D721Med (cell line): ENCODE measurements at places on chromosomes 16 and 17.
A peak's percentile ranks its signal among the peaks of the same experiment; 100 is the strongest.

GRCh38 chr16:75039941-75040340 lies 41.1 kb downstream of the ZNRF1 start:
- DNase-seq = no peak

GRCh38 chr17:68052810-68053209 lies 17.3 kb downstream of the KPNA2 start:
- DNase-seq = no peak

GRCh38 chr16:58511933-58512815 lies 3.1 kb upstream of the SETD6 start:
- no peak for DNase-seq

DNA sequence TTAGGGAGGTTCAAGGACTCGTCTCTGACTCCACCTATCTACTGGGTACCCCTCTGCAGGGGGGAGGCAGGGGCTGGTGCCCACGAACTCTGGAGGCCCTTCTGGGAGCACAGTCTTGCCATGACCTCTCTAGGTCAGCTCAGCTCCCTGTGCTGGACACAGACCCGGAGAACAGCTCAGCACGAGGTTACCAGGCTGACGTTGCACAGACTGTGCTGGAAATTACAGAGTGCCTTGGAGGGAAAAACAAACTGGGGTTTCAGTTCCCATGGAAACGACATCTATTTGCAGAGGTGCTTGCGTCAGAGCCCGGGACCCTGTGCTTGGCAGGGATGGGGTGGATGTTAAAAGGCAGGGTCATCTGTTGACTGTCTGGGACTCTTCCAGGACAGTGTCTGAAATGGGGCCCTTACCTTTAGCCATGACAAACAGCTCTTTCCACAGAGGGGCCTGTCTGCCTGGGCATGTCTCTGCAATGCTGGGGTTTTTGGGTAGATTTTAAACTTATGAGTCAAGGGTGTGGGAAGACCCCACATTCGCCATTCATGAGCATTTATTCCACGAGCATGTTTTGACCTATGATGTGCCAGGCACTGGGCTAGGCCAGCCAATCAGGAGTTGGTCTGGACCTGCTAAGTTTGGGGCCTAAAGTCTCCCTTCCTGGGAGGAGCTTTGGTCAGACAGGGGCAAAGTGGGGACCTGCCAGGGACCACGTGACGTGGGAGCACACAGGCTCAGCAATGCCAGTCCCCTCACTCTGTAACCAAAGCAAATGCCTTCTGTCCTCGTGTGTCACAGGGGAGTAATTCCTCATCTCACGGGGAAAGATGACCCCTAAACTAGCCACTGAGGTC lies 22.5 kb downstream of the CCR7 start:
- DNase-seq = no peak

DNA sequence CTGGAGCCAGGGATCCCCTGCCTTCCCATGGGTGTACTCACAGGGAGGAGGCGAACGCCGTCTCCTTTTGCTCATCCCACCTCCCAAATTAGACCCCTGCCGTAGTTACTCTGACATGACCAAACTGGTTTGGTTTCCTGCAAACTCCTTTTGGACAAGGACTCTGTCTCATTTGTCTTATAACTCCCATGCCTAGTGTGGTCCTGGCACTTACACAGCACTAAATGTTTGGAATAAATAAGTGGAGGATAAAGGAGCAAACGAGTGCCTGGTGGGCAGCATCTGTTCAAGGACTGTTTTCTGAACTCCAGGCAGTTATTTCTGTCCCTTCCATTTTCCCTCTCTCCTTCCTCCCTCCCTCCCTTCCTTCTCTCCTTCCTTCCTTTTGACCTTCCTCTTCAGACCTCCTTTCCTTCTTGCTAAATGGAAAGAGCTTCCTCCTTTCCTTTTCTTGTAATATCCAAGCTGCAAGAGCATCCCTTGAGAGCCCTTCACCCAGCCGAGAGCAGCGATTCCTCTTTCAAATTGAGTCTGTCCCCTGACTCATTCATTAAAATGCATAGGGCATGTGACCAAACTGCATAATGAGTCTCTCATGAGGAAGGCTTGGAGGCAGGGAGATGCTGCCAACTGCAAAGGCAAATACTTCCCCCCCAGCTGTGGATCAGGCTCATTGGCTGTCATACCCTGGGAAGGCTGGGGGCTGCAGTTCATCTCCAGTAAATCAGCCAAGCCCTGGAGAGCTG lies 36.8 kb downstream of the CHD9 start:
- no peak for DNase-seq

DNA sequence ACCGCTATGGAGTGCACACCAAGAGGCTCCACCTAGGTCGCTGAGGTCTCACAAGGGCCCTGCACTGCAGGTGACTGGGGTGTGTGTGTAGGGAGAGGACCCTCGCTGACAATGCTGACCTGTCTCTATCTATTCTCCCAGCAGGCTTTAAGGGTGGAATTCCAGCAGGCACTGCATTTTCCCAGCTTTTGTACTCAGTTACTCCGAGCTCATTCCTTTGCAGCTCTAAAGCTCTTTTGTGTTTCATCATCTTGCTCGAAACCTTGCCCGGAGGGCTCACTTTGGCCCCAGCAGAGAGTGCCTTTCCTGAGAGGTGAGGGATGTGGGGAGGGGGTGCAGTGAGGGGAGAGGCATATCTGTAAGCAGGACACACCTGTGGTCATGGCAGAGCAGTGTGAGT lies 39.3 kb downstream of the SMPD3 start:
- no peak for DNase-seq

DNA sequence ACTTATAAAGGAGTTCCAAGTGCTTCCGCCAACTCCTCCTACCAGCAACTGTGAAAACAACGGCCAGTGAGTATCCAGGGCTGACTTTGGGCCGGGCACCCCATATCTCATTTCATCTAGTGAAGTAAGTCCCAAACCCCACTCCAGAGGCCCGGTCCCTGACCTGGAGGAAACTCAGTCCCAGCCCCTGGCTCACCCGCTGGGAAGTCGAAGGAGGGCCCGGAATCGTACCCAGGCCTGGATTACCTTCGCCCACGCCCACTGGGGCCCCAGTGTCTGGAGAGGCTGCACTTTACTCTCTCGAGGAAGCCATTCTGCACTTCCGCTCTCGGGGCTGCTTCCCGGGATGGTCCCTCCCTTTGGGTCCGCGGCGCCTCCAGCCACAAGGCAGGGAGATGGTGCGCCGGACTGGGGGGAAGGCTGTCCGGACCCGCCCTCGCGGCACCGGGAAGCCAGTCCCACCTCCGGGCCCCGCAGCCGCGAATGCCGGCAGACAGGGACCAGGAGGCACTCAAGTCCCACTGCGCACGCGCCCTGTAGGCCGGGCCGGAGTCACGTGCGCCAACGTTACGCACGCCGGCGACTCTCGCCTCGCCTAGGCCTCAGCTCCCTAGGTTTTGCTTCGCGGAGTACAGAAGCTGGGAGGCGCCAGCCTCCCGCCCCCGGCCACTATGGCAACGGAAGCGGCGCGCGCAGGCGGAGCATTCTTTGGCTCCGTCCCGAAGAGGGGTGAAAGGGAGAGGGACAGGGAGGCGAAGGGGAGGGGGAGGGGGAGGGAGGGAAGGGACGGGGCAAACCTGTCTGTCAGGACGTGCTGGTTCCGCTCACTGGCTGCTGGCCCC lies at the start of gene CMTR2:
Gene CMTR2, minus strand, starts transcription at position 513 of the 842 bp plus-strand sequence. CDS start 3,482 bp downstream, outside the sequence.
- peak; percentile 46 for DNase-seq
